Activated CD4-positive, alpha-beta T cell treated with anti-CD3 and anti-CD28 coated beads, Interleukin-2, amount 50 U/mL, for 24 hours (primary cell): ENCODE measurements at places on chromosomes 5 and 9.

- no peak for DNase-seq
Observed at GRCh38 chr5:149470942-149471341, 80.3 kb downstream of the CSNK1A1 start.

GRCh38 chr5:89302102-89302891, 419.3 kb upstream of the MEF2C start:
- no peak for DNase-seq

DNA sequence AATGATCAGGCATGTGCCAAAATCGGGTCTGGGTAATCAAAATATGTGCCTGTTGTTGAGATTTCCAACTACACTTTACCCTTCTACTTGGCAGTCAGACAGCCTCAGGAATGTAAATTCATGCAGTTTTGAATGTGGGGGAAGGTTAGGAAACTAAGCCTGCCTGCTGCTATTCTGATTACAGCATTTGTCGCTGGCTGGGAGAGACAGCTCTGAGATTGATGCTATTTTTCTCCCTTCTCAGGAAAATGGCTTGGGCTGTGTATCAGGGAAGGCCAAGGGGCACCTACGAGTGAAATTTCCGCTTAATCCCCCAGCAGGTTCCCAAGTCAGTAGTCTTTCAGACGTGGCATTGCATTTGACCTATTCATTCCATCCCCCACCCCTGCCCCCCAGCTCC, 3.6 kb upstream of the RGS7BP start:
- no peak for DNase-seq

- DNase-seq, result no peak
Observed at GRCh38 chr5:122743261-122743660, 31.6 kb upstream of the SNX2 start.

GRCh38 chr5:61784341-61784740, 452.3 kb downstream of the ZSWIM6 start:
- no peak for DNase-seq

- DNase-seq, result no peak
Observed at GRCh38 chr5:177133853-177134696, 502 bp downstream of the NSD1 start.

DNA sequence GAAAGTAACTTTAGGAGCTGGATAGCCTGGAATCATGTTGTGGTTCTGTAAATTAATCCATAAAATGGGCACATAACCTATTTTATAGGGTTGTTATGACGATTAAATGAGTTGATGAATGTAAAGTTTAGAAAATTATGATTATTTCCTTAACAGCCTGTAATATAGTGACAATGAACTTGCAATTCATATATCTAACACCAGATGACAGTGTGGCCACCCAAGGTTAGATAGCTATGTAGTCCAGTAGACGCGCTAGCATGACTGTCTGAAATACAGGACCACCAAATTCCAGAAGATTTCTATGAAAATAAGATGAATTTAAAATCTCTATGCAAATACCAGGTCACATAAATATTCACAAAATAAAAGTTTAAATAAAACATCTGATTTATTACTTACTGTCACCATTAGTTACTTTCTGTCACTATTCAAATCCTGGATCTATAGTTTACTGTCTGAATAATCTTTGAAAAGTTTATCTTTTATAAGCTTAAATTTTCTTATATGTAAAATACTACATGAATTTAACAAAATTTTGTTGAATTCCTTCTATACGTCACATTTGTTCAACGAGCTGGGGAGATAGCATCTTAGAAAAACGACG, 26.1 kb upstream of the MACIR start:
- DNase-seq, result no peak

DNA sequence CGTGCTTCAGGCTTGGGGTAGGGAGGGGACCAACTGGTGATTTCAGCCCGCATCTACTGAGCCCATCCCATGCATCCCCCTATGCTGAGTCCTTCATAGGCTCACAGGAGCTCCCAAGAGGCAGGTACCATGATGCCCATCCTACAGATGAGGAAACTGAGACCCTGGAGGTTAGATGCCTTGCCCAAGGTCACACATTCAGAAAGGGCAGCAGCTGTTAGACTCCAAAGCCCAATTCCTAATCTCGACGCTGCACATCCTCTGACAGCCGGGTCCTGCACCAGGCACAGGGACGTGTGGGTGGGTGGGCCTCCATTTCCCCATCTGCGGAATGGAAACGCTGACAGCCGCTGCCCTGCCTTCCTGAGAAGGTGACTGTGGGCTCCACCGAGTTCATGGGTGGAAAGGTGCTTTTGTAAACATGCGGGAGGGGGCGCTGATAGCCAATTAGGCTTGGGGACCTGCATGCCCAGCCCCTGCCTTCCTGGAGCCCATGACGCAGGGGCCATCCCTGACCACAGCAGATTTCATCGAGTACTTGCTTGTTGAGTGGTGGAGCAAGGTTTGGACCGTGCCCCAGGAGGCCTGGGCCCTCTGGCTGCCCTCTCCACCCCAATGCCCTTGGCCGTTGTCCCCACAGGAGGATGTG, 2.2 kb downstream of the DNM1 start:
- DNase-seq, result no peak
